ENCODE measurements at places on chromosomes 13 and 19.
A peak's percentile ranks its signal among the peaks of the same experiment; 100 is the strongest.

GRCh38 chr19:1041272-1041834 is 1.4 kb downstream of the ABCA7 start:
- no peaks in the 10 kb centered on the region for H3K27me3 ChIP-seq
- no peaks in the 10 kb centered on the region for H3K36me3 ChIP-seq
- no peak for DNase-seq
- peak overlapping the region; percentile 32 for H3K27ac ChIP-seq
- H3K4me3 ChIP-seq = peak overlapping the region; percentile 59
- H3K4me1 ChIP-seq = peaks cover 5% of the 10 kb centered on the region

DNA sequence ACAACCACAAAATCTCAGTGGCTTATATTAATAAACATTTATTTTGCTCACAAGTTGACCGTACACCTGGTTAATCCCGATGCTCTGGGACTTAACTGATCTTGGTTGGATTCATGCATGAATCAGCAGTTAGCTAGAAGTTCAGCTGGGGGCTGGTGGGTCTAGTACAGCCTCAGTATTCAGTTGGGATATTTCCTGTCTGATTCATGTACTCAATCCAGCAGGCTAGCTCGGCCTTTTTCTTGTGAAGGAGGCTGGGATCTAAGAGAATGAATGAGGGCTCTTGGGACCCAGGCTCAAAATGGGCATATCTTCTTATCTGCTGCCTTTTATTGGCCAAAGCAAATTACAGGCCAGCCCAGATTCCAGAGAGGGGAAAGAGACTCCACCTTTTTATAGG is 178.8 kb downstream of the KCTD12 start:
- no peak for DNase-seq
- H3K27ac ChIP-seq = no peak overlapping the region
- no peak overlapping the region for H3K4me3 ChIP-seq
- no peaks in the 10 kb centered on the region for H3K27me3 ChIP-seq

DNA sequence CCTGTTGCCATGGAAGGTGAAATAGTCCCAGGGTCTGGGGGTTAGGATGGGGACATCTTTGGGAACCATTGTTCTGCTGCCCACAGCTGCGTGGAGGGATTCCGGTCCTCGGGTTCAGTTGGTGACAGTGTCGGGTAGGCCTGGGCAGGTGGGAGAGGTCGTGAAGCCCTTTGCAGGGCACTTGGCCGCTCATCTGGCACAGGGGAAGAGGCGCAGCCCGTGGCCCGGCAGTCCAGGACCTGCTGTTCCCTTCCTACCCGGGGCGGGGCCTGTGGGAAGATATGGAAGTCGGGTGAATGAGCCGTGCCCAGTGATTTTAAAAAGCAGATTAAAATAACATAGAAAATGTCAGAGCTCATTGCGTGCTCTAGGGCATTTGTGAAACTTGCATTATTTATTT is 44.8 kb downstream of the KDM4B start:
- H3K4me3 ChIP-seq = no peak overlapping the region
- no peak for DNase-seq
- H3K27ac ChIP-seq = no peak overlapping the region

GRCh38 chr13:20953245-20953931 is 50.8 kb upstream of the XPO4 start:
- DNase-seq = no peak
- no peak overlapping the region for H3K4me3 ChIP-seq
- H3K36me3 ChIP-seq = no peaks in the 10 kb centered on the region
- H3K27ac ChIP-seq = no peak overlapping the region
- H3K4me1 ChIP-seq = no peaks in the 10 kb centered on the region

DNA sequence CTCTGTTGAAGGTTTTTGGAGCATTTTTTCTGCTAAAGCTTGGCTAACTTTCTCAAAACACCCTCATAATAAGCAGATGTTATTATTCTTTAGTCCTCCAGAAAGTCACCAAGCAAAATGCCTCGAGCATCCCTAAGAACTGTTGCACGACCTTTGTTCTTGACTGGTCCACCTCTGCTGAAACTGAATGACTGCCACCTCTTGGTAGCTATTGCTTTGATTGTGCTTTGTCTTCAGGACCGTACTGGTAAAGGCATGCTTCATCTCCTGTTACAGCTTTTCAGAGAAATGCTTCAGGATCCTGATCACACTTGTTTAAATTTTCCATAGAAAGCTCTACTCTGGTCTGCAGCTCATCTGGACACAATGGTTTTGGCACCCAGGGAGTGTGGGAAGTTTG is 254.8 kb downstream of the DCT start:
- H3K4me1 ChIP-seq = no peaks in the 10 kb centered on the region
- H3K4me3 ChIP-seq = no peak overlapping the region
- no peak for DNase-seq
- no peaks in the 10 kb centered on the region for H3K27me3 ChIP-seq
- no peak overlapping the region for H3K27ac ChIP-seq
- H3K36me3 ChIP-seq = no peaks in the 10 kb centered on the region
